ENCODE measurements at places on chromosomes 2 and 18.

- no peak for DNase-seq
Observed at GRCh38 chr18:23143016-23143814, 7.9 kb downstream of the CABLES1 start.

GRCh38 chr2:105769504-105769903 lies 24.8 kb downstream of the NCK2 start:
- no peak for DNase-seq

GRCh38 chr18:37343542-37343851 lies 222.1 kb downstream of the CELF4 start:
- no peak for DNase-seq

DNA sequence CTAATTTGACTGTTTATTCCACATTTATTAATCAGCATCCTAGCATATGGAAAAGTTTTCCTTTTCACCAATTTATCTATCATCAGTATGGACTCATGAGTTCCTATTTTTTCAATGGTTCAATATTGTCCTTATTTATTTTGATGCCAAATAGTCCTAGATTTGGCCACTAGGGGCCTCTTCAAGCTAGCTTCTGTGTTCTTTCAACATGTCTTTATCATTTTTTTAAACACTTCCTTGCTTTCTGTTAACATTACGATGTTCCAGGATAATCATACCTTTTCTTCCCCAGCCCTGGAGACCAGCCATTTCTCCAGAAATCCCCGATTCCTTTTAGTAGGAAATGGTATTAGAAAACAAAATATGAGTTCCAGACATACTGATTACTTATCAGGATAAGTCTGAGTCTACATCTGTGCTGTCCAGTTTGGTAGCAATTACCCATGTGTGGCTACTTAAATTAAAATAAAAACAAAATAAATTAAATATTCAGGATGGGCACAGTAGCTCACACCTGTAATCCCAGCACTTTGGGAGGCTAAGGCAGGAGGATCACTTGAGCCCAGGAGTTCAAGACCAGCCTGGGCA lies 70.6 kb downstream of the RPE start:
- DNase-seq, result no peak

Measured in central memory CD4-positive, alpha-beta T cell (primary cell).